ENCODE measurements at places on chromosomes 3 and 15.

DNA sequence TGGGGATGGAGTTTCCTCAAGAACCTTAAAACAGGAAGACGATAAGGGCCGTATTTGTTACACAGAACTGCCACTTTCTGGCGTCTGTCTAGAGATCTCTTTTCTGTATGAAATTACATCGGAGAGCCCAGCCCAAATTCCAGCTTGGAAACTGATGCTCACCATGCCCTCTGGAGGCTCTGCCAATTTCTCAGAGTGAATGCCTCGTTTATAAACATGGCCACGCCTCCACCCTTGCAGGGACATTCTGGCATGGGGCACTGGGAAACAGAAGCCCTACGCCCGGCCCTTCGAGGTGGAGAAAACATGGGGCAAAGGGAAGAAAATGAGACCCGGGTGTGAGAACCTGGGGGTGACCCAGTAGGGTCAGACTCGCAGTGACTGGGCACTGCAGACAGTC lies 53.4 kb upstream of the SEC13 start:
- no peak for DNase-seq

DNA sequence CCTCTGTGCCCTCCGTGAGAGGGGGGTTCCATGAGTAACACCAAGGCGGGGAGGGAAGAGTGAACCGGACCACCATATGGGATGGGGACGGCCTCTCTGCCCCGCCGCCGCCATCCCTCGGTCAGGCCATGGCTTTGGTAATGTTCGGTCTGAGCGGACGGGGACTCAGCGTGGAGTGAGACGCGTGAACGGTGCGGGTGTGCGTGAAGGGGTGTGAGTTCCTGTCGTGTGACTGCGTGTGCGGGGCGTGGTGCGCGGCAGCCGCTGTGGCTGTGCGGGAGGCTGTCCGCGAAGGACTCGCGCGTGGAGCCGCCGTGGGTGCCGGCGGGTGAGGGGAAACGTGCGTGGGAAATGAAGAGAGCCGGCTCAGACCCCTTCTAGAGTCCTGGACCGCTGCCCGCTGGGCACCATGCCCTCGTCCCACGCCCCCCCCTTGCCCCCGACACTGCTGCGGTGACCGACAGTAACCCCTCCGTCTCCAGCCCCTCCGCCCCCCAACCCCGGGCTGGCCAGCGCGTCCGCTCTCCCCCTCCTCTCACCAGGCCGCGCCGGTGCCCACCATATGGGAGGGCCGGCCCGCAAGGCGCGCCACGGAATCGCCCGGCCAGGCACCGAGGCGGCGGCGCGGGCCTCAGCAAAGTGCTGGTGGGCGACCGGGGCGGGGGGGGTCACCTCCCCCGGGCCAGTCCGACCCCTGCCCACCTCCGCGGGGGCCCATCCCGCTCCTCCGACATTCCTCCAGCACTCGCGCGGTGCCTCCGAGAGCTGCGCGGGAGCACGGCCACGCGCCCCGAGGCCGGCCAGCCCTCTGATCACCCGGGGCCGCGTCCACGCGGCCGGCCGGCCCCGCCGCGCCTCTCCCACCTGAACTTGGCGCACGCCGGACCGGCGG lies 589 bp downstream of the KLF15 start:
- no peak for DNase-seq

- DNase-seq: no peak
These were observed 90.2 kb upstream of the ABHD17C start for GRCh38 chr15:80604583-80605575.

- no peak for DNase-seq
These were observed 37.2 kb downstream of the DET1 start for GRCh38 chr15:88509321-88509720.

- no peak for DNase-seq
These were observed 38.8 kb downstream of the PYGO1 start for GRCh38 chr15:55549305-55549704.

DNA sequence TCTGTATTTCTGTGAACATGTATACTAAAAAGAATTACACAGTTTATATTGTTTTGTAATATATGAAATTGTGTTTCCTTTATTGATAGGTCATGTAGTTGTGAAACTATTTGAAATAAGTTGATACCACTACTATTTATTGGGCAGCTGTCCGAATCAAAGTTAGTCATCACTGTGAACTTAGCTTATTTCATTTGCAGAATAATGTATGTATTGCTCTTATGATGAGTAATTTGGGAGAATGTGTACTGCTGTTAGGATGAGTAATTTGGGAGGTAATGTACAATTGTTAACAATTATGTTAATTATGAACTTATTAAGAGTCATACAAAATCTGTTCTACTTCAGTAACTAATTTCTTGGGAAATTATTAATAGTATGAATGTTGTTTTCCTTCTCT lies 22.2 kb downstream of the FXR1 start:
- no peak for DNase-seq

DNA sequence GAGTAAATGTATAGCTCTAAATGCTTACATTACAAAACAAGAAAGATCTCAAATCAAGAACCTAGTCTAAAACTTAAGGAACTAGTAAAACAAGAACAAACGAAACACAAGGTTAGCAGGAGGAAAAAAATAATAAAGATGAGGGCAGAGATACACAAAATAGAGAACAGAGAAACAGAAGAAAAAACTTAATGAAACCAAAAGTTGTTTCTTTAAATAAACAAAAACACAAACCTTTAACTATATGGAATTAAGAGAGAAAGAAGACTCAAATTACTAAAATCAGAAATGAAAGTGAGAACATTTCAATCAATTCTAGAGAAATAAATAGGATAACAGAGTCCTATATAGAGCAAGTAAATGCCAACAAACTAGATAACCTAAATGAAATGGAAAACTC lies 59.6 kb downstream of the DLG1 start:
- no peak for DNase-seq

DNA sequence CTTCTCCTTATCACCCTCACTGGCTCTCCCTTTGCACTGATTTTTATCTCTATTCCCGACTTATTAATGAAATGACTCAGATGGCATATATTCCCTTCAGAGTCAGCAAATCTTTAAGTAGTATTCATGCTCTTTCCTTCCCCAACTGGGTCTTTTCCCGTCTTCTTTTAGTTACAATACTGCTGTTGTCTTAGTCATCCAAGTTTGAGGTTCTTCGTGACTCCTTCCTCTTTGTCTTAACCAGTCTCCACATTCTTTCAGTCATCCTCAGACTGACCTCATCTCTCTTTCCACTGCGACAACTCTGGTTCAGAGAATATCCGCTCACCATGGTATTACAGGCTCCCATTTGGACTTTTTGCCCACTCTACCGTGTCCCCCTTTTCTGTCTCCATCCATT lies 12.4 kb downstream of the WDR5B start:
- DNase-seq: no peak

- no peak for DNase-seq
These were observed 41.6 kb upstream of the MRPS22 start for GRCh38 chr3:139302084-139302800.

- DNase-seq: no peak
These were observed 110.8 kb downstream of the ADCY5 start for GRCh38 chr3:123337948-123338619.

DNA sequence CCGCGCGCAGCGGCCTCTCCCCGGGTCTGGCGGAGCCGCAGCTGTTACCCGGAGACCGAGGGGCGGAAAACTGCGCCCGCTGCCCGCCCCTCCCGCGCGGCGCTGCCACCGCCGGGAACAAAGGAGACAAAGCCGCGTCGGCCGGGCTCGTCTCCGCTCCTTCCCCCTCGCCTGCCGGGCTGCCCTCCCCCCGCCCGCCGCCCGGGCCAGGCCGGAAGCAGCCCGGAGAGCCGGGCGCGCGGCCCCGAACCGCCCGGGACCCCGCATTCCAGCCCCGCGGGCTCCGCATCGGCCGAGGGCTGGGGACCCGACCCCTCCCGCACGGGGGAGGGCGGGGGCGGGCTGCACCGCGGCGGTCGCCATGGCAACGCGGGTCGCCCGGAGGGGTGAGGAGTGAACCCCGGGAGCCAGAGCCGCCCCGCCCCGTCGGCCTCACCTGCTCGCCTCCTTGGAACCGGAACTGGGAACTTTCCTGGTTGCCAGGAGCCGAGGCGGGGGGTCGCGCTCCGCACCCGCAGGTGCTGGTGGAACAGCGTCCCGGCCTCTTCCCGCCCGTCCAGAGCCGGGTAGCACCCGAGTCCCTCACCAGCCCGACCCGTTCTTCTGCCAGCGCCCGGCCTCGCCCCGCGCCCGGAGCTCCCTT lies 448 bp downstream of the PLXNB1 start:
- peak; percentile 60 for DNase-seq

DNA sequence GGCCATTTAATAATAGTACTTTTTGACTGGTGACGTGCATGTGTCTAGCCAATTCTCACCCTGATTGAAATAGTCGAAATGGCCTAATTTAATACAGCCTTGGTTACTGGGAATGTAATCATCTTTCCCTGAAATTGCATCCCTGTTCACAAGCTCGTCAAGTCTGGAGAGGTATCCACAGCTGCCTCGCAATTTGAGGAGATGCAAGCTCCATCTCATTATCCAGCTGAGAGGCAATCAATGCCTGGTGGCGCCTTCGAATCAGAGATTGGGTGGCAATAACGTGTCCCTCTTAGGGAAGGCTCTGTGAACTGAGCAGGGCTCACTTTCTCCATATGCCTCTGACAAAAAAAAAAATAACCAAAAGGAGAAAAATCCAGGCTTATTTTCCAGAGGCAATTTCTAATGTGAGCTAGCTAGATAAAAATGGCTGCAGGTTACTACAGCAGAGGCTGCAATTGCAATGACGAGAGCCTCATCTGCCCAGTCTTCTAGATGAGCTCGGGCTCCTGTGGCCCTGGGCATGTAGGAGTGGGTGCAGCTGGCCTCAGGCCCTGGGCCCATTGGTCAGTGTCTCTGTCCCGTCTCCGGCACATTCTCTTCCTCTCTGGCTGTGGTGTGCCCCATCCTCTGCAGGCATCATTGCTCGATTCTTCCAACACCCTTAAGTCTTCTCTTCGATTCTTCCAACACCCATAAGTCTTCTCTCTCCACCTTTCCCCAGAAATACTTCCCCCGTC lies 487.5 kb downstream of the GABRG3 start:
- no peak for DNase-seq

- no peak for DNase-seq
These were observed 539.4 kb downstream of the GRM7 start for GRCh38 chr3:7400360-7400759.

DNA sequence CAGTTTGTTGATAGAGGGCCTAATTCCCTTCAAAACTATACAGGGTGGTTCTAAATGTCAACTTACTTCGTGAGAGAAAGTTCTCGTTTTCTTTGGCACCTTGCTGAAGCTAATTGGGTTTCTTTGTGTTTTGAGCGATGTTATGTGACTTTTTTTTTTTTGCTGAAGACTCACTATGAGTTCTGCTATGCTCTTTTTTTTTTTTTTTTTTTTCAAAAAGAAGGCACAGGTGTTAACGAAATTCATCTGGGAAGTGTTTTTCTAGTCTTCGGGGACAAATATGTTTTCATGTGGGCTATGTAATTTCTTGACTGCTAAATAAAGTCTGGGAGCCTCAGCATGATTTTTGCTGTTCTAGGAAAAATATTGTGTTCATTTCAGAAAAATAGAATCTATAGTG lies 81.5 kb downstream of the PEX5L start:
- DNase-seq: no peak

DNA sequence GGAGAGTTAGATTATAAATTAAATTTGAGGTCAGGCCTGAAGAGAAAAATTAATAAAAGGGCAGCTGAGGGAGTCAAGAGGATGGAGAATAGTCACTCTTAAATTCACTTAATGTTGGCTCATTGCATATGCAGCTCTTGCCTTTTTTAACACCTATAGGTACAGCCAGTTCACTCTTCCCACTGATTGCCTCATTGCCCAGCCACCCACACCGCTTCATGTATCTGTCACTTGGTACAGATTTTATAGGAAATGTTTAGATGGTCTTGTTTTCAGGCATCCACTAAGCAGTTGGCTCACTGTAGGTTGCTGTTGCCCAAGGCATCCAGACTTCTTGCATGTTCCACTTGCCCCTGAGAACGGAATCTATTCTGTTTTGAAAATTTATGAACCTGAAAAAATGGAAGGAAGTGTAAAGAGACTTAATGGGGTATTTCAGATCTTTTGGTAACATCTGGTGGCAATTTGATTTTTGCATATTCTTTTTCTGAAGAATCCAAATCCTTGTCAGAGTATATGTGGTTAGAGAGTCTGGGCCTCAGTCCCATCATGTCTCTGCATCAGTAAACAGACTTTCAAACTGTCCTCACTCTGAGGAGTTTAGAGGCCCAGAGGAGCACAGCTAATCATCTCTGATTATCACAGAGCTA lies 151.9 kb downstream of the RBPMS2 start:
- no peak for DNase-seq

DNA sequence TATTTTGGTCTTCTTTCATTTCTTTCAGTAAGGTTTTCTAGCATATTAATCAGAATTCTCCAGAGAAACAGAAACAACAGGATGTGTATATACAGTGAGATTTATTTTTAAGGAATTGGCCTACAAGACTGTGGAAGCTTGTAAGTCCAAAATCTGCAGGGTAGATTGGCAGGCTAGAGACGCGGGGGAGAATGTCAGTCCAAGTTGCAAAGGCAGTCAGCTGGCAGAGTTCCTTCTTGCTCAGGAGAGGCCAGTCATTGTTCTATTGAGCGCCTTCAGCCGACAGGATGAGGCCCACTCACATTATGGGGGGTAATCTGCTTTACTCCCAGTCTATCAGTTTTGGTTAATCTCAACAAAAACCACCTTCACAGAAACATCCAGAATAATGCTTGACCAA lies 133.4 kb upstream of the UBE3A start:
- no peak for DNase-seq

- DNase-seq: no peak
These were observed 187.5 kb upstream of the HES1 start for GRCh38 chr3:193948459-193948858.

- DNase-seq: no peak
These were observed 15.0 kb downstream of the TIGIT start for GRCh38 chr3:114308830-114309229.

DNA sequence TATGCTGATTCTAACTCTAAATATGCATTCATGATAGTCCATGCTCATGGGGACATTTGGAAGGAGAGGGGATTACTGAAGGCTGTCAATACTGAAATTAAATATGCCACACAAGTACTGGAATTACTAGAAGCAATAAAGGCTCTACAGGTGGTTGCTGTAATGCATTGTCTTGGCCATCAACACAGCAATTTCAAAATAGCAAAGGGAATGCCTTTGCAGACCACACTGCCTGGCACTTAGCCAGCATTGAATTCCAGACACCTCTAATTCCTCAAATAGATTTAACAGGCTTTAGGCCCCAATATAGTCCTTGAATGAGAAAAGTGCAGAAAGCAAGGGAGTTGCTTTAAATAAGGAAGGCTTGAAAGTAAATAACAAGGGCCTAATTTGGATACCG lies 115.8 kb upstream of the PLCL2 start:
- DNase-seq: no peak

DNA sequence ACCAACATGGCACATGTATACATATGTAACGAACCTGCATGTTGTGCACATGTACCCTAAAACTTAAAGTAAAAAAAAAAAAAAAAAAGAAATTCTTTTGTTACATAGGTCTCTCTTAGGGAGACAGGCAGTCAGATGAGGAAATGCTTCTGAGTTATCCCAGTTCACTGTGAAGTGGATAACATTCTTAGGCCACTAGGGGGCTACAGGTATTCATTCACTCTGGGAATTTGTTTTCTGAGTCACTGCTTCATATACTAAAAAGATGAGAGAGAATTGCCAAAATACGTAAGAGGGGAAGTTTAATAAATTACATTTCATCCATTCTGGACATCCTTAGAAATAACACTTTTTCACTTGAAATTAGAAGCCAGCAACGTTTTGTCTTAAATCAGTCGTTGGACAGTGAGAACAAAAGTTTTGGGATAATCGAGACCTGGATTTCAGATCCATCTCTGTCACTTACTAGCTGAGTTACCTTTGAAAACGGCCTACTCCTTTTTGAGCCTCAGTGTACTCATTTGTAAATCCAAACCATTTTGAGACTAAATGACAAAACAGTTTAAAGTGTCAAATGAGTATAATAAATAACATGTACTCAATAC lies 738.4 kb upstream of the ALCAM start:
- DNase-seq: no peak

Measured in stimulated activated CD8-positive, alpha-beta memory T cell treated with anti-CD3 and anti-CD28 coated beads, Interleukin-12 subunit alpha, Interleukin-12 subunit beta, amount 100 ng/mL, for 4 hours (primary cell).